K562 (cell line): ENCODE measurements at places on chromosomes 6 and 20. TPM values are rescaled to one million over a fixed set of nuclear protein-coding genes. Genes with fewer than 3 reads are reported as not detected.

LY6G6F gene
- 0.18 TPM in 1 of 2 replicates, not detected in the other for total RNA-seq

- no peak for DNase-seq
Observed at GRCh38 chr6:72809746-72810379, 188.0 kb downstream of the KCNQ5 start.

FERMT1 gene
- 0.07 and 0.09 TPM in 2 replicates for total RNA-seq

DNA sequence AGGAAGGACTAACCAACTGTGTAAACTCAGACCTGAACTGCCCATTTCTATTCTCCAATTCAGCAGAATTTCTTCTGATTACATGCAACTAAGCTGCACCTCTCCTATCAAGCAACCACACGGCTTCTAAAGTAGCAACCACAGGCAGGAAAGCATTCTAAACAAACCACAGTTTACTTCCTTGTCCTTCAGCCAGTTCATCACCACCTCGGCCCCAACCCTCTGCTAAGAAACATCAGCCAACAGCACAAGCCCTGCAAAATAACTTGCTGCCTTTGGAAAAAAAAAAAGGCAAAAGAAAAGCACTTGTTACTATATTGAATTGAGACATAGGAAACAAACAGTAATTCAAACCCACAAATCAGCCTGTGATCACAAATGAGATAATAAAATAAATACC, 140.3 kb downstream of the NFATC2 start:
- DNase-seq, result no peak

GRCh38 chr6:28011722-28012121, 54.7 kb downstream of the OR2B6 start:
- no peak for DNase-seq

PROKR2 gene
- total RNA-seq, result not detected in 2 replicates

MYLK4 gene
- total RNA-seq, result 0.02 and 0.07 TPM in 2 replicates

ZNF76 gene
- total RNA-seq, result 13.1 and 16.0 TPM in 2 replicates

DNA sequence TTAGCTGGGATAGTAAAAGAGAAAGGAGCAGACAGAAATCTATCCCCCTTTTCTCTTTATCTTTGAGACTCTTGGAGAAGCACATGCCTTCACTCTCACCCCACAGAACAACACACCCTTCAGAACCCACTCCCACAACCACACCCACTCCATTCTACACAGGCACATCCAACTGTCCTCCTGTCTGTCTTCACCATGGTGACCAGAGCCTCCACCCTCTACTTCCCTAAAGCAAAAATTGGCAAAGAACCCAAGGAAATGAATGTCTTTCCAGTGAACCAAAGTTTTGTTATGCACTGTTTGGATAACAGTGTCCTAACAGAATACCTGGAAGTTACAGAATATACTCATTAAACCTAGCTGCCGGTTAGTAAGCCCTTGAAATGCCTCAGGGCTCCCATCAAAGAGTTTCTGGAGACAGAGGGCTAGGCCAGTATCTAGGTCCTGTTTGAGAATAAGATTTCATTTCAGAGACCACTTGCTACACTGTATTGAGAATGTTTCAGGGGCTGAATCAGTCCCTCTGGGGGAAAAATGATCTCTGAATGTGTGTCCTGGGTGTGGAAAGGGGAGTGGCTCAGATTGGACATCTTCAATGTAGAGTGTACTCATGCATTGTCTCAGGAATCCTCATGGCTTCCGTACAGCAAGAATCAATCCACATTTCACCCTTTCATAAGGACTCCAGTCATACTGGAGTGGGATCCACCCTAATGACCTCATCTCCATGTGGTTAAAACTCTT, 101.1 kb downstream of the LY86 start:
- no peak for DNase-seq

- DNase-seq, result no peak
Observed at GRCh38 chr6:97097068-97098047, 172.8 kb downstream of the KLHL32 start.

DNA sequence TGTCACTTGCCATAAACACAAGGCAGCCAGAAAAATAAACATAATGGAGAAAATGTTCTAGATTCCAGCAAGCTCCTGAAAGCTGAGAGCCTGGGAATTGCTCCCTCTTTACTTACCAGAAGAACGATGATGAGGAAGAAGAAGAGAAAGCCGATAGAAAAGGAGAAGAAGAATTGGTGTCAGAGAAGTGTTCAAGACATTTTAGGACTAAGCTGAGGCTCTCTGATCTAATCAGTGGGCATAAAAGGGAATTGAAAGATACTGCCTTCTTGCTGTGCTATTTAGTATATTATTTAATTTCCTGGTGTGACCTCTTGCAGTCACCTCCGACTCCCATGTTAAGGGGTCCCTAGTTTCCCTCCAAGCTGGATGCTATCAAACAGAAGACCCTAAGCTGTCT, 316.6 kb upstream of the JARID2 start:
- DNase-seq, result no peak

DNA sequence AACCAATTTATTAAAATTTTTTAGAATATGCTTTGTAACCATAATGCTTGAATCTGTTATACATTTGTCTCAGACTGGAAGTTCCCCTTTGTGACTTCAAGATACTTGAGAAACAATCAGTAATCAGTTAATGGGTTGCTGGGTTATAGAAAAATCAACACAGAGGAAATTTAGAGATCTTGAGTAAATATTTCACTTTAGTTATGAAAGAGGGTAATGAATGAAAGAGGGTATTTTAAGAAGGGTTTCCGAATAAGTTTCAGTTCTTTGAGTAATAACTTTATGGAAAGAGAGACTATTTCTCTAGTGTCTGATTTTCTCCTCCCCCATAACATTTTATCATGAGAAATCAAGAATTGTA, 21.4 kb downstream of the ZFAND3 start:
- no peak for DNase-seq

PTK7 gene
- 6.8 and 7.3 TPM in 2 replicates for total RNA-seq

COL10A1 gene
- not detected in 2 replicates for total RNA-seq

DNA sequence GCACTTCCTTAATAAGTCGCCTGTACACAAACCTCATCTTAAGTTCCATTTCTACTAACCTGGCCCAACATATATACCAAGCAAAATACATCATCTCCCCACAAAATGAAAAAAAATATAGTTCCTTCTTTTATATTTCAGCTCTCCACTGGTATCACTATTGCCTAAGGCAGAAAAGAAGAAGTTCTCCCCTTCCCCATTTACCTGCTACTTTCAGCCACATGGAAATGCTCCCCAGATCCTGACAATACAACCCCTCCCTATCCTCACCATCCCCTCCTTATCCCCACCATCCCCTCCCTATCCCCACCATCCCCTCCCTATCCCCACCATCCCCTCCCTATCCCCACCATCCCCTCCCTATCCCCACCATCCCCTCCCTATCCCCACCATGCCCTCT, 175.7 kb downstream of the LINC00237 start:
- no peak for DNase-seq

- no peak for DNase-seq
Observed at GRCh38 chr20:48684501-48685041, 143.2 kb downstream of the PREX1 start.

SNAI1 gene
- 10.7 and 13.4 TPM in 2 replicates for total RNA-seq

DNA sequence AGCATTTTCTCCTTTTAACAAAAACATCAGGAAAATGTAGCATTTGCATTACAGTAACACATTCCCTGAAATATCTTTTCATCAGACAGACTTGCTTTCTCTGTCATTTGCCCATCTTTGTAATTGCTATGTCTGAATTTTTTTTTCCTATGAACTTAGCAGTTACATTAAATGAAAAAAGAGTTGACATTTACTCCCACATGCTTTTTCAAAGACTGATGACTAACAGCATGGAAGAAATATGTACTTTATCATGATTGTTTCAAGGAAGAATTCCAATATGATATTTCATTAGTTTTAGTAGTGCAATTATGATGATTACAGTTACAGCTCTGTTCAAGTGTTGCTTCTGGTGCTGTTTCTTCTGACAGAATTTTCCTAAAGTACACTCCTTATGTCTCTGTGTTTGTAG, 864.5 kb upstream of the MAN1A1 start:
- no peak for DNase-seq

DNA sequence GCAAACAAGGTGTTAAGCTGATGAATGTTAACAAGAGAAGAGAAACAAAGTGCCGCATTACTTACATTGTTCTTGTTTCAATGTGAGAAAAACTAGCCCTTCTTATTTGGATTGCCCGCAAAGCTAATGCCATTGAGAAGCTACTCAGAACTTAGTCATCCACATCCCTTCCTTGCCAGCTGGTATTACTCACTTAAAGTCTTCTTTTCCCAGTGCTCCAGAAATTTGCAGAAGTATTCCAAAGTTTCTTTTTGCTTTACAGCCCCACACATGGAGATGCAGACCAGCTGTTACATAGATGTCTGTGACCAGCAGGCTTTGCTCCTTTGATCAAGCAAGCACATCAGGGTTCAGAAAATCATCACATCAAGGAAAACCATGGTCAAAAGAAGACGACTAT, 529.0 kb downstream of the TBC1D32 start:
- no peak for DNase-seq

HSPA12B gene
- total RNA-seq, result 0.07 TPM in 1 of 2 replicates, not detected in the other

ADGRB3 gene
- total RNA-seq, result 3.9 and 4.7 TPM in 2 replicates

SPEF1 gene
- total RNA-seq, result not detected in 2 replicates

GRCh38 chr6:25223490-25223991, 55.6 kb upstream of the CARMIL1 start:
- peak; percentile 61 for DNase-seq

SLC4A11 gene
- 1.1 and 2.0 TPM in 2 replicates for total RNA-seq

DNA sequence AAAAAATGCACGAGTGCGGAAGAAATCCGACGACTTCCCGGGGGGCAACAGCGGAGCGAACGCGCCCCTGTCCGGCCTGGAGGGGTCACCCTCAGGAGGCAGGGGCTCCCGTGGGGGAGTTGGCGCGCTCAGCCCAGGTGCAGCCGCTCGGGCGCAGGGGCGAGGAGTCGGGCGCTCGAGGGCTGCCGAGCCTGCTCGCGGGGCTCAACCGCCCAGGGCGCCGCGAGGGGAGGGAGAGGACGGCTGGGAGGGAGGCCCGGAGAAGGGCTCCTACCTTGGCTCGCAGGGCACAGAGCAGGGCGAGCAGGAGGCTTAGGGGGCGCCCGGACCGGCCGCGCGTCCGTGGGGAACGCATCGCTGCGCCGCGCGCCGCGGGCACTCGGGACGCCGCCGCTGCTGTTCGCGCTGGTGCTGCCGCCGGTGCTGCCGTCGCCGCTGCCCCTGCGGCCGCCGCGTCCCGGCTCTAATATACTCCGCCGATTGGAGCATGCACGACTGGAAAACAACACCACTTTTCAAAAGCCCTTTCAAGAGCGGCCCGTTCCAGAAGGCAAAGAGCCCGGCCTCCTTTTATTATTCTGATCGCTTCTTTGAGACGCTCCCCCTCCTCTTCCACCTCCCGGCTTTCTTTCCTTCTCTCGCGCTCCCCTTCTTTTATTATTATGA, 490 bp downstream of the JAG1 start:
- DNase-seq, result peak; percentile 20

TPD52L2 gene
- total RNA-seq, result 94.2 and 95.4 TPM in 2 replicates

DNA sequence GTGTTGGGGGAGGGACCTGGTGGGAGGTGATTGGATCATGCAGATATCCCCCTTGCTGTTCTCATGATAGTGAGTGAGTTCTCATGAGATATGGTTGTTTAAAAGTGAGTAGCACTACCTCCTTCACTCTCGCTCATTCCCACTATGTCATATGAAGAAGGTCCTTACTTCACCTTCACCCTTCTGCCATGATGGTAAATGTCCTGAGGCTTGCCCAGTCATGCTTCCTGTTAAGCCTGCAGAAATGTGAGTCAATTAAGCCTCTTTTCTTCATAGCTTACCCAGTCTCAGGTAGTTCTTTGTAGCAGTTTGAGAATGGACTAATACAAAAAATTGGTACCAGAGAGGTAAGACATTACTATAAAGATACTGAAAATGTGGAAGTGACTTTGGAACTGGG, 425.9 kb downstream of the HTR1B start:
- no peak for DNase-seq

DNA sequence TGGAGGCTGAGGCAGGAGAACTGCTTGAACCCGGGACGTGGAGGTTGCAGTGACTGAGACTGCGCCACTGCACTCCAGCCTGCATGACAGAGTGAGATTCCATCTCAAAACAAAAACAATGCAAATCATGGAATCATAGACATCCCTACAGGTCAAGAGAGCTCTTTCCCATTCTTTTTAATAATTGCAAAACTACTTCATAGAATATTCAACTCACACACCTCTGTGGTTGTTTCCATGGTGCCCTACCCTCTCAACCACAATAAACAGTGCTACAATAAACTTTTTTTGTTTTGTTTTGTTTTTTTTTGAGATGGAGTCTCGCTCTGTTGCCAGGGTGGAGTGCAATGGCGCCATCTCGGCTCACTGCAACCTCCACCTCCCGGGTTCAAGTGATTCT, 11.8 kb upstream of the ADNP start:
- DNase-seq, result no peak

GRCh38 chr20:50726955-50727791, 4.2 kb upstream of the PARD6B start:
- no peak for DNase-seq

PAK5 gene
- total RNA-seq, result not detected in 2 replicates

- no peak for DNase-seq
Observed at GRCh38 chr6:81909981-81910900, 157.8 kb upstream of the TENT5A start.

PRR18 gene
- not detected in 2 replicates for total RNA-seq

DNA sequence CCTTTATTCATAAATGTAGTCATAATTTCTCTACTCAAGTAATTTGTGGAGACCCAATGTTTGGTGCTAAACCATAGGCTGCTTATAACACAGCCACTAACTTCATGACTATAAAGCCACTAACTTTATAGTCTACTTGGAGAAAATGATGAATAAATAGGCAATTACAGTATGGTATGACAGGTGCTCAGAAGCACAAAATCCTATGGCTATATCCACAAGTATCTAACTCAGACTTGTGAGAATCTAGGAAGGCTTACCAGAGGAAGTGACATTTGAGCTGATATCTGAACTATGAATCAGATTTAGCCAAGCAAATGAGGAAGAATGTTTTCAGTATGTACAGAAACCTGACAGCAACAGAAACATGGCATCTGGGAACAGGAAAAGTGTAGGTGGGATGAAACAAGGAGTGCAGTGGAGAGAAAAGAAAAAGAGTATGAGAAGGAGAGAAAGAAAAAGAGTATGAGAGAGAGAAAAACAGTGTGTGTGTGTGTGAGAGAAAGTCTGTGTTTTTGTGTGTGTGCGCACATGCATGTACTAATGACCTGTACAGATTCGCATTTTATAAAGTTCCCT, 59.9 kb downstream of the REV3L start:
- no peak for DNase-seq

- DNase-seq, result no peak
Observed at GRCh38 chr6:85460154-85460920, 10.5 kb downstream of the NT5E start.

DNA sequence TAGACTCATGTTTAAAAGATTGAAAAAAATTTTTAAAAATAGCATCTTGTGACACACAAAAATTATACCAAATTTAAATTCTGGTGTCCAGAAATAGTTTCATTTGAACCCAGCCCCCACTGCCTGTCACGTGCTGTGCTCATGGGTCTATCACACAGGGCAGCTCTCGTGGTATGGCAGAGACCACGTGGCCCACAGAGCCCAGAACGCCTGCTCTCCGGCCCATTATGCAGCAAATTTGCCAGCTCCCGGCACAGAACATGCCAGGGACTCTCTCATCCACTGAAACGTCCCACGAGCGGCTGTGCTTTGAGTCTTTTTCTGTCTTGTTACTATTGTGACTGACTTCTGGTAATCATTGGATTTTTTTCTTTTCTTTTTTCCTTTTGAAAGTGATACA, 224.3 kb downstream of the TTLL2 start:
- DNase-seq, result no peak
